ENCODE measurements at places on chromosomes 3 and 15. TPM values are rescaled to one million over a fixed set of nuclear protein-coding genes. Genes with fewer than 3 reads are reported as not detected.

- DNase-seq = no peak
Measured at GRCh38 chr15:92930054-92930621, 30.0 kb downstream of the CHD2 start.

DNA sequence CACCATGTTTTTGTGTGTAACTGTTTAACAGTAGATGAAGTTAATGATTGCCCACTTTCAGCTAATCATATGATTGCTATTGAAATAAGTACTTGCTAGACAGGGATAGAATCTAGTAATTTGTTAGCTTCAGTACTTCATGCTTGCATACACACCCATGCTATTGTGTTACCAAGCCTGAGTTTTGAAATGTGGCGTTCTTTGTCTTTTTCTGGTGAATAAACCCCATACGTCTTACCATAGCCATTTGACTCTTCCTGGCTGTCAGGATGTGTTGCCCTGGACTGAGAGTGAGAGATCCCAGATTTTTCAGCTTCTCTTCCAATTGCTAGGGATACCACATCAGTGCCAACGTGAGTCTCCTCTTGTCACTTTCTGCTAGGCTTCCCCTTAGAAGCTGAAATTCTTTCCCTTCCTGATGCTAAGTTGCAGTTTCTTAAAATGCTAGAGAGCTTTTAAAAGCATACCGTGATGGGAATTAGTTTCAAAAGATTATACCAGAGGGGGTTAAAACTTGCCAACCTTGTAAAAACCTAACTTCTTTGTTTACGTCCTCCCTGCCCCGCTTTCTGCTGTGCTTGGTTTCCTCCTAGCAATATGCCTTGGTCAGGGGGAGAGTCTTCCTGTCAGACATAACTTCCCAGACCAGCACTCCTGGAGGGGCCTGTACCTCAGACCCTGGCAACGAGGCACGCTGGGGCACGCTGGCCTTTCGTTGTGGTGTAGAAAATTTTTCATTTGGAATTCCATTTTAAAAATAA is 62.9 kb upstream of the ULK4 start:
- DNase-seq = no peak

DNA sequence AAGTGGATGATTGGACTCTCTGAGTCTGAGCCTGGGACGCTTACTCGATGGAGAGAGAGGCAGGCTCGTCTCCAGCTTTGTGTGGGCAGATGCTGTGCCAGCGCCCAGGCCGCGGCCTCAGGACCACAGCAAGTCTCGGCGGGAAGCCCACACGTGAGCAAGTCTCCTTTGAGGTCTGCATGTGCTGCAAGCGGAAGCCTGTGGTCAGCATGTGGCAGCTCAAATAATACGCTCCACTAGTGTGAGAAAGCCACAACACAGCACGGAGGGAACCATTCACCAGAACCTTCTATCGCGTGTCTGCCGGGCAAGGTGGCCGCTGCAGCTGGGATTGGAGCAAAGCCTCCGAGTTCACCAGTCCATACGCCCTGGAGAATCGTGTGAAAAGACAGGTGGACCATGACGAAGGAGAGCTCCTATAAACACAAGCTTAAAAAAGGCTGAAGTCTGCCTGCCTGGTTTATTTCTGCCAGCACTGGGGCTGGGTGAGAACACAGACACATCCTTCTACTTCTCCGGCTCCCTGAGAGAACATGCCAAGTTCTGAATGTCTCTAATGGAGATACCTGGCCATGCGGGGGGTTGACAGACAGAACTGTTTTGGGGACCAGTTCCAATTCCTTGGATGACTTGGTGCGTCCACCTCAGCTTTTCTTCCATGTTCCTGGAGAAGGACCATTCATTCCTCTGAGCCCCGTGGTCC is 82.0 kb upstream of the LRIG1 start:
- peak; percentile 30 for DNase-seq

DNA sequence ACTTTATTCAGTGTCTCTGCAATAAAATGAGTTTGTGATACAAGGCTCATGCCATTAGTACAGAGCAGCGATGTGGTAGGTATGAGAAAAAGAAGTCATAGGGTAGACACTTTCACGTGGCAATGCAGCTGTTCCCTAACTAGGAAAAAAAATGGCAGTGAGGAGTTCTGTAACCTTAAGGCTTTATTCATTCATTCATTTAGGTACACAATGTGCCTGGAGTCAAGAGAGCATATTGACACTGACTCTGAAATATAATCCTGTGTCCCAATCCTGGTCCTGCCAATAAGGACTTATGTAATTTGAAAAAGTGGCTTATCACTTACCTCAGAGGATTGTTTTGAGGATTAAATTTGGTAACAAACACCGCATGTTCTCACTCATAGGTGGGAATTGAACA is 173.0 kb upstream of the AZI2 start:
- no peak for DNase-seq

- no peak for DNase-seq
Measured at GRCh38 chr15:72923289-72923688, 129.0 kb upstream of the NEO1 start.

DNA sequence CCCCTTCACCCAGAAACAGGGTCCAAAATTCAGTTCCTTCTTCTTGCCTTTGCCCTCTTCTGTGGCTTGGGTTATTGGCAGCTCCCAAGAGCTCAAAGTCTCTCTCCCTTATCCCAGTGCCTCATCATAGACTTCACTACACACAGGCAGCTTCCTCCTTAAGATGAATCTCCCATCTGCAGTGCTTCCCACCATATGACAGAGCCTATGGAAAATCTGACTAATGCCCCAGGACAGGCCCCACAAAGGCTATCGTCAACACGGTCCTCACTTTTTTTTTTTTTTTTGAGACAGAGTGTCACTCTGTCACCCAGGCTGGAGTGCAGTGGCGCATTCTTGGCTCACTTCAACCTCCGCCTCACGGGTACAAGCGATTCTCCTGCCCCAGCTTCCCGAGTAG is 194.1 kb downstream of the MEX3B start:
- no peak for DNase-seq

Gene ATP8B4
- 1.9 TPM for total RNA-seq

- no peak for DNase-seq
Measured at GRCh38 chr3:24551626-24552025, 57.0 kb upstream of the THRB start.

DNA sequence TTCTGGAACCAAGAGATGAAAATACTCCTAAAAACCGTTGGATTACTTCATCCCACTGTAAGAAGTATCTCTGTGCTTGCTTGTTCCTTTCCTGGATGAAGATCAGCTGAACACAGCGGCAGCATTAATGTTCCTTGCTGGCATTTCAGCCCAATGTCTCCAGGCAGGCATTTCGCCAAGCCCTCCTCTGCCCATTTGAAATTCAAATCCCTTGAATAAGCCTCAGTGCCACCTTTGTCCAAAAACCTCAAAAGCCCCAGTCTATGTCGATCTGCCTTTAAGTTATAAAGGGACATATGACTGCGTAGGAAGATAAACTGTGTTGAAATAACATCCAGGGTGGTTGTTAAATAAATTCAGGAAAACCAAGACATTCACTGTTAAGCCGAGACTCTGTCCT is 156.8 kb upstream of the PDZRN3 start:
- DNase-seq = no peak

Gene GHRL
- 0.75 TPM for total RNA-seq
